CD8-positive, alpha-beta memory T cell (primary cell): ENCODE measurements at places on chromosomes 11 and 22.

GRCh38 chr11:95076416-95076815, 9.7 kb downstream of the SRSF8 start:
- DNase-seq: no peak

DNA sequence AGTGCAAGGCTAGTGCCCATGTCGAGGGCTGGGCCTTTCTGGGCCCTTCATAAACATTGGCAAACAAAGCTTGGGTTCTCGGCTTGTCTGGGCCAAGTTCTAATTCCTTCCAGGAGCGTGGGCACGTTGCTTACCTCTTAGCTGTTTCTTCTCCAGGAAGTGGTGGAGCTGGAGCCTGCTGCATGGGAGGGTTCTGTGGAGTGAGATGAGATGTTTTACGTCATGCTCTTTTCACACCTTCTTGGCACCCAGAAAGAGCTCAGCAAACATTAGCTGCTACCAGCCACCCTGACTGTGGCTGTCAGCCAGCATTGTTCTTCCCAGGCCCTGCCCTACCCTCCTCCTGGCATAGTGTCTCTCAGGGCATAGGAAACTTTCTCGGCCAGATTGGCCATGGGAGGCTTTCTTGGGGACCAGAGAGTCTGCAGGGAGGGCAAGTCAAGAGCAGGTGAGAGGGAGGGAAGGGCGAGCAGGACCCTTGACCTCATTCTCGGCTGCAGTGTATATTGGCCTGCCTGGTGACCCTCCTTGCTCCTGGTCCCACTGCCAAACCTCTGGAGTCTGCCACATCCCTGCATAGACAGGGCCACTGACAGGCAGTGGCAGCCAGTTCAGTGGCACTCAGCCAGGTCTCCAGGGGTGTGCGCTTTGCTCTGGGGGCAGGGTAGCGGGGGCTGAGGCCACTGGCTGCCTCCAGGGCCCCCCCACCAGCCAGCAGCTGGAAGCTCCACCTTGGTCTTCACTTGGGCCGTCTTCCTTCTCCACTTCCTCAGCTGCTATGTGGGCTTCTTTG, 98.8 kb downstream of the BCR start:
- DNase-seq: peak; percentile 71

GRCh38 chr11:77968337-77968736, 26.1 kb downstream of the INTS4 start:
- no peak for DNase-seq

GRCh38 chr11:45922425-45923082, at the start of gene LARGE2:
Gene LARGE2, plus strand, starts transcription at chr11:45922656. Its CDS starts 227 bp downstream, at chr11:45922883.
- DNase-seq: peak; percentile 28

DNA sequence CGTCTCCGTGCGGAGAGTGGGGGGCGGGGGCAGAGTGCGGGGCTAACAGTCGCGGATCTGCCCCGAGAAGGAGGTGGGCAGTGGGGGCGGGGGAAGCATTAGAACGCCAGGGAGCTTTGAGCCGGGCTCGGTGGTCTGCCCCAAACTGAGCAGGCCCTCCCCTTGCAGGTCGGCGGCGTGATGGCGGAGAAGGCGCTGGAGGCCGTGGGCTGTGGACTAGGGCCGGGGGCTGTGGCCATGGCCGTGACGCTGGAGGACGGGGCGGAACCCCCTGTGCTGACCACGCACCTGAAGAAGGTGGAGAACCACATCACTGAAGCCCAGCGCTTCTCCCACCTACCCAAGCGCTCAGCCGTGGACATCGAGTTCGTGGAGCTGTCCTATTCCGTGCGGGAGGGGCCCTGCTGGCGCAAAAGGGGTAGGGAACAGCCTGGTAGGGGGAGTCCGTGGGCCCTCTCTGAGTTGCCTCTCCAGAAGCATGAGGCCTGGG, 979 bp downstream of the ABCG4 start:
- no peak for DNase-seq

DNA sequence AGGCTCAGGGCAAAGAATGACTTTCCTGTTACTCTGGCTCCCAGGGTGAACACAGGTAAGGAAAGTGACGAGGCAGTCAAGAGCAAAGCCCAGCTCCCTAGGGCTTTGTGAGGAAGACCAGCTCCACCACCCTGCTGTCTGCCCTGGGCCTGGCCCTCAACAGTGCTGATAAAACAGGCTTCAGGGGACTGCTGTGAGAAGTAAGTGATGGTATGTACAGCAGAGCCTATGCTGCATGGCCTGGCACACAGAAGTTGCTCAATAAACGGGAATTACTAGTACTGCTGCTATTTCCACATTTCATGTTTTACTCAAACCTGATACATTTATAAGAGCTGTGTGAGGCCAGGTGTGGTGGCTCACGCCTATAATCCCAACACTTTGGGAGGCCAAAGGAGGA, 50.3 kb downstream of the MICAL3 start:
- no peak for DNase-seq

DNA sequence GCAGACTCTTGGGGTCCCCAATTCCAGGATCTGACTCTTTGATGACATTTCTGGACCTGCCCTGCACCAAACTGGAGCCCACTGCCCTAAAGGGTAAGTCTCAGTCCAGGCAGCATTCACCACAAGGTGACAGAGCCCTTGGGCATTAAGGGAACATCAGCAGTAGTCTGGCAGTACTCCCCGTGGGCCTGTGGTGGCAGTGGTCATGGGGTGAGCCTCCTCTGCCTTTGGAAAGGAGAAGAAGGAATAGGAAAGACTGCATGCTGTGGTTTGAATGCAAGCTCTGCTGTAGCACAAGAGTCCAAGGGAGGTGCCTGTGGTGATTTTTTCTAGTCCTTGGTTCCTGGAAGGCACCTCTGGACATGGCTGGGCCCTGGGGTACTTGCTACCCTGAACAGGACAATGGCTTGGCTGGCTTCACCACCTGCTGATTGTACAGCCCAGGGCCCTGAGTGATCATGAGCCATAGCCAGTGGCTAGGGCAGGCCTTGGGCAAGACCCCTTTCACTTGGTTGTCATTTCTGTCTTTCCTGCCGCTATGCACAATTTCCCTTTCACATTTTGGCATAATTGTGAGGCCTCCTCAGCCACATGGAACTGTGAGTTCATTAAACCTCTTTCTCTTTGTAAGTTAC, 160.7 kb upstream of the GRIA4 start:
- DNase-seq: no peak

DNA sequence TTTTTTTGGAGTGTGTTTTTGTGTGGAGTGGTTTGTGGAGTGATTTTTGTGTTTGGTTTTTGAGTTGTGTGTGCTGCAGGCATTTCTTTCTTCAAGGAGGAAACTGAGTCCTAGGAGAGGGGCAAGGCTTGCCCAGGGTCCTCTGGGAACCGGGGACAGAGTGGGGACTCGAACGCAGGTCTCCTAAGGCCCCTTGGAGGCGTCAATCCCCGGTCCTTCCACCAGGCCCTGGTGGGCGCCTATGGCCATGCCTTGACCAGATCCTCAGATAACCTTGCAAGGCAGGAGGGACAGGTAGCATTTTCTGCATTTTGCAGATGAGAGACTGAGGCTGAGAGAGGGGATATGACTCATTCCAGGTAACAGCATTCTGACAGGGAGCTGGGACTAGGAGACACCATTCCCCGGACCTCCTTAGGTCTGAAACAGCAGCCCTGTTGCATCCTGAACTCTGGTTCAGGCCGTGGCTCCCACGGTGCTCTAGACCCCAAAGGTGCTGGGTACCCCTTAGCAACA, 39.1 kb downstream of the MYO7A start:
- no peak for DNase-seq

- DNase-seq: peak; percentile 30
These were observed 2.9 kb upstream of the SGSM1 start for GRCh38 chr22:24803064-24803542.

- DNase-seq: no peak
These were observed 270.2 kb upstream of the LUZP2 start for GRCh38 chr11:24226606-24227005.

- DNase-seq: no peak
These were observed 10.9 kb upstream of the HBE1 start for GRCh38 chr11:5280582-5281102.

DNA sequence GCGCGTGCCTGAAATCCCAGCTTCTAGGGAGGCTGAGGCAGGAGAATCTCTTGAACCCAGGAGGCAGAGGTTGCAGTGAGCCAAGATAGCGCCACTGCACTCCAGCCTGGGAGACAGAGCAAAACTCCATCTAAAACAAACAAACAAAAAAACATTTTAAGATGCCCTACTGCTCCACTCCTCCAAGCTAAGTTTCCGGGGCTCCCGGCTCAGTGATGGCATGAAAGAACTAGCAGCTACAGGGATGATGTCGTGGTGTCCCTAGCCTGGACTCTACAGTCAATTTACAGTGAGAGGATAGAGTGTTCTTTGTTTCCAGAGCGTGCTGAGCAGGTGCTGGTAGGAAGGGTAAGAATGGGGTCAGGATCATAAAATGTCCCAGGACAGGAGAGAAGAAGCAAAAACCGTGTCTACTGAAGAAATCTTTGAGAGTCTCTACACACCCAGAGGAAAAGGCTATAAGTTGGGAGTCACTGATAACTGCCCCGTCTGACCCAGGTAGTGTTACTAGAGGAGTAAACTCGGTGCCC, 1.2 kb upstream of the ZBTB3 start:
- DNase-seq: no peak

DNA sequence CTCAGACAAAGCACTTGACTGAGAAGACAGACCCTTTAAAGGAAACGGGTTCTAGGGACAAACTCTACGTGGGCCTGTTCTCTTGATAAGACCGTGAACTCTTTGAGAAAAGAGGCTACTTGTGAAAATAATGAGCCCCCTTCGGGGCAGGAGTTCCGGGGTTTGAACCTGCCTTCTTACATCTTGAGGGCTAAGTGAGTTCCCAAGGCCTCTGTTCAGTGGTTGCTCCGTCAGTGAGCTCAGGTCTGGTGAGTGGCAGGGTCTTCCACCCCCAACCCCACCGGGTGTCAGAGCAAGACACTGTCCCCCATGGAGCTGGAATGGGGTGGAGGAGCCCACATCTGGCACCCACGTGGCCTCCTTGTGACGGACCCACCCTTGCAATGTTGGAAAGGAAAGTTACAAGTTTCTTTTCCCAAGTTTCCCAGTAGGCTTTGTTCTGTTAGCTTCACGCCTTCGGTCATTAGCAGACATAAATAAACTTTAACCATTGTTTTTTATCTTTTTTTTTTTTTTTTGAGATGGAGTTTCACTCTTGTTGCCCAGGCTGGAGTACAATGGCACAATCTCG, 6.3 kb upstream of the SAMM50 start:
- DNase-seq: no peak

DNA sequence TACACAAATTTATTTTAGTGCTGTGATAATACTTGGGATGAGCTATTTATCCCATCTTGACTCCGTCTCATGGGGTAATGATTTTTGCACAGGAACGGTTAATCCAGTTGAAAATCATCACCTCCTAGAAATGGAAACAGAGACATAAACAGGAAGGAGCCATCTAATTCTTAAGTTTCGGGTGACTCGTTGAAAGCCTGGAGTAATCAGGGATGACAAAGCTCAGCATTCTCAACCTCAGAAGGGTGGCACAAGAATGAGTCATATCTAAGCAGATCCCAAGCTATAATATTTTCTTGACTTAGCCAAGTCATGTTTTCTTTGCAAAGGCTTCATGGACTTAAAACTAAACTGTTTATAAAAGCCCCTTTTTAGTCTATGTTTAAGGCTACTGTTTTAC, 280.8 kb upstream of the CCDC90B start:
- DNase-seq: no peak

- DNase-seq: no peak
These were observed 38.2 kb downstream of the BMAL1 start for GRCh38 chr11:13315517-13316432.

GRCh38 chr11:27394781-27395228, 31.8 kb upstream of the CCDC34 start:
- no peak for DNase-seq

DNA sequence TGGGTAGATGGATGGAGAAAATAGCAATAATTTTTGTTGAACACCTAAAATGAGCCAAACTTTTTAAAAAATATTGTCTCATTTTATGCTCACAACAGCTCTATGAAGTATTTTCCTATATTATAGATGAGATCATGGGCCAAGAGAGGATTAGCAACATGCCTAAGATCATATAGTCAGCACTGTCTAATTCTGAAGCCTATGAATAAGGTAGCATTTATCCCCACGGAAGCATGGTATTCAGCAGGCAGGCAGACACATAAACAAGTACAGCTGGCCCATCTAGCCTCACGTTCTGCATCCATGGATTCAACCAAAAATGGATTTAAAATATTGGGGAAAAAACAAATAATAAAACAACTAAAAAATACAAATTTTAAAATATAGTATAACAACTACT, 21.9 kb upstream of the RAB30 start:
- DNase-seq: no peak

- no peak for DNase-seq
These were observed 227.5 kb upstream of the NARS2 start for GRCh38 chr11:78802058-78802761.

DNA sequence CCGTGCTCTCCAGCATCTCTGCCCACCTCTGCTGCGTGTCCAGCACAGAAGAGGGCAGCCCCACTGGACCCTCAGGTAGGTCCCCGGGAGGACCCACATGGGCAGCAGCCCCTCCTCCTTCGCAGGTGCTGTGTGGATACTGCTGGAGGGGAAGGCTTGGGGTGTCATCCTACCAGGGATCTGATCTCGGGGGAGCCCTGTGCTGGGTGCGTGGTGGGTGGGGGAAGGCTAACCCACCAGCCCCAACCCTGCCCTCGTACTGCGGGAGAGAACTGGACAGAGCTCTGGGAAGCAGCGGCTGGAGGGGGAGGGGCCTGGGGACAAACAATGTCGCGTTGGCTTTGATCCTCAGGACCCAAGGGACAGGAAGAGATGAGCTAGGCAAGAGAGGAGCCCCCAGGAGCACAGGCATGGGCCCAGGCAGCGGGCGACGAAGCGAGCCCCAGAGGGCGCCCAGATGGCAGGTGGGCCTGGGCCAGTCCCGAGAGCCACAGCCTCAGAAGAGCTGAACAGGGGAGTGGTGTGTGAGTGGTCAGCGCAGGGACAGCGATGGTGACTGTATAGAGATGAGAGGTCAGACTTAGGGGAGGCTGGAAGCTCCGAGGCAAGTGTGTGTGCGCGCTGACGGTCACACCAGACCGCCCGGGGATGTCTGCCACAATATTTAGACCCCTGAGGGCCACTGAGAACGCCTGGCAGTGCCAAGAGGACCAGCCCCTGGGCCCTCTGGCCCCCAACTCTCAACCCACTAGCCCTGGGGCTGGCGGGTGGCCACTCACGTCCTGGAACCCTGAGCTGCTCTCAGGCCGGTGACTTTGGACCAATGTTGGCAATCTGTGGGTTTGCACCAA, 1.4 kb upstream of the PIM3 start:
- DNase-seq: no peak

GRCh38 chr11:70411713-70412452, 13.6 kb downstream of the CTTN start:
- DNase-seq: no peak

- DNase-seq: no peak
These were observed 12.9 kb downstream of the MYEOV start for GRCh38 chr11:69306821-69307220.

DNA sequence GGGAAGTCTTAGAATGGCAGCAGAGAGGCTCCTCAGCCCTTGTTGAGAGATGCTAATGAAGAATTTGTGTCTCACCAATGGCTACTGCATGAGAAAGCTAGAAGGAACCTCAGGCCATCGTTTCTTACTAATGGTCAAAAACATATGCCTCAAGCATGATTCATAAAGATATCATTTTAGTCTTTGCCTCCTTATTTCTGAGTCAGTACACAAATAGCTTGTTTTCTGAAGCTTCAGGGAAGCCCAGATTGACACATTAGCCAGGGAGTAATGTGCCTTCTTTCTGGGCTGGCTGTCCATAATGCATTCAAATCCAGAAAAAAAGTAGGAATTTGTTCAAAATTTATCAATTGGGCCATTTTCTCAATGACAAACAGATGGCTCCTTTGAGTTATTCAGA, 169.4 kb upstream of the ZBED5 start:
- DNase-seq: no peak
